CD4-positive, alpha-beta T cell treated with Interleukin-4 for 1 hour (primary cell): ENCODE measurements at places on chromosomes 16 and 17.

DNA sequence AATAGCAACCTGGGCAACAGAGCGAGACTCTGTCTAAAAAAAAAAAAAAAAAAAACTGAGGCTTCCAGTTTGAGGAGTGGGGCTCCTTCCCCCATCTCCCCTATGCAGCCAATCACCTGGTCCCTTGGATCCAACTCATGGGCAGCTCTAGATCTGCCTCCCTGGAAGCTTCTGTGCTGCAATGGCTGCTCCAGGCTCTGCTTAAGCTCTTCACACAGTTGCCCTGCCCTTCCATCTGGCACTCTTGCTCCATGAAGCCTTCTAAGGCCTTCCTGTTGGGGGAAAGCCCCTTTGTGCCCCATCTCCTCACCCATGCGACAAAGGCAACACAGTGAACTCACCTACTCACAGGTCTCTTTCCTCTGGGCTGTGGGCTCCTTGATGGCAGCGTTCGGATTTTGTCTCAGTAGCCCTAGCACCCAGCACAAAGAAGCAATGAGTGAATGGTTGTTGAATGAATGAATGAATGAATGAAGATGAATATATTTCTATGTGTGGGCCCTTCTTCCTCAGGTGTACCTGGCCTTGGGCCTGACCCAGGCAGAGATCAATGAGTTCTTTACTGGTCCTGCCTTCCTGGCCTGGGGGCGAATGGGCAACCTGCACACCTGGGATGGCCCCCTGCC is 1.9 kb downstream of the NAGLU start:
- no peak for DNase-seq

- peak; percentile 66 for DNase-seq
Observed at GRCh38 chr17:74369221-74369620, 1.9 kb downstream of the GPR142 start.

- DNase-seq = no peak
Observed at GRCh38 chr16:87729266-87729954, 36.4 kb downstream of the KLHDC4 start.

DNA sequence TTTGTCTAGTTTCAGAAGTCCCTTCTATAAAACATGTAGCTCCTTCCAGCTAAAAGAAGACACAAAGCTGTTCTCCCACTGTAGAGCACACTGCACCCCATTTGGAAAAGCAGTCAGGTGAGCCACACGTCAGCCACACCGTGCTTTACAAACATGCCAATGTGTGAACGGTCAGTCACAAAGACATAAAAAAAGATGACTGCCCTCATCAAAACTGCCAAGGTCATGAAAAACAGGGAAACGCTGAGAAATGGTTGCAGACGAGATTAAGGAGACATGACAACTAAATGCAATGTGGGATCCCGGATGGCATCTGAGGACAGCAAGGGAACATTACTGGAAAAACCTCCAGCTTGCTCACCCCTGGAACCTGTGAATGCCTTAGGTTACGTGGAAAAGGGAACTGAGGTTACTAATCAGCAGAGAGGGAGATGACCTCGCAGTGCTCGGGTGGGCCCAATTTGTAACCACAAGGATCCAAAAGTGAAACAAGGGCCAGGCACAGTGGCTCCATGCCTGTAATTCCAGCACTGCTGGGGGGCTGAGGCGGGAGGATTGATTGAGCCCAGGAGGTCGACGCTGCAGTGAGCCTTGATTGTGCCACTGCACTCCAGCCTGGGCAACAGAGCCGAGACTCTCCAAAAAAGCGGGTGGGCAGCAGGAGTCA is 8.1 kb downstream of the ANKRD11 start:
- no peak for DNase-seq

- DNase-seq = no peak
Observed at GRCh38 chr16:62638324-62638911, 602.2 kb upstream of the CDH8 start.

DNA sequence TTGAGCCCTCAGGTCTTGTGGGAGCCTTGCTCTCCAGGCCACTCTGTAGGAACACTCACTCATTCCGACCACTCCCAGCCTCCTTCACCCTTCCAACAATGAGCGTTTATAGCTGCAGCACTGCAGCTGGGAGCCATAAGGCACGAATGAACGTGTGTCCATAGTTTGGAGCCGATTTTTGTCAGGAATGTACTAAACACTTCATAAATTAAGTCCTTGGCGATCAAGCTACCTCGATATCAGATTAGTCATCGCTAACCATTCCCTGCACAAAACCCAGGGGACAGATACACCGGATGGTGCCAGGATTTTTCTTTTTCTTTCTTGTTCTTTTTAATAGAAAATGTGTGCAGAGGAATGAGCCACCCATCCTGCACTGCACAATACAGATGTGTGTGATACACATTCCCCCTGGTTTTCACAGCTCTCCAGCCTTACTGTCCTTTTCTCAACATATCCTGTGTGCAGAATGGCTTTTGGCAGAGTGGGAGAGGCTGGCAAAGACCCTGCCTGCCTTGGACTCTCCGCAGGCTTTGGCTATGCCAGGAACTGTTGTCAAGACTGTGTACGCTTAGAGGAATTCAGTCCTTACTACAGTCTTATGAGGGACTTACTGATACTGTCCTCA is 68.4 kb upstream of the ELAC2 start:
- no peak for DNase-seq

- no peak for DNase-seq
Observed at GRCh38 chr17:39647256-39647655, 10.3 kb downstream of the STARD3 start.

DNA sequence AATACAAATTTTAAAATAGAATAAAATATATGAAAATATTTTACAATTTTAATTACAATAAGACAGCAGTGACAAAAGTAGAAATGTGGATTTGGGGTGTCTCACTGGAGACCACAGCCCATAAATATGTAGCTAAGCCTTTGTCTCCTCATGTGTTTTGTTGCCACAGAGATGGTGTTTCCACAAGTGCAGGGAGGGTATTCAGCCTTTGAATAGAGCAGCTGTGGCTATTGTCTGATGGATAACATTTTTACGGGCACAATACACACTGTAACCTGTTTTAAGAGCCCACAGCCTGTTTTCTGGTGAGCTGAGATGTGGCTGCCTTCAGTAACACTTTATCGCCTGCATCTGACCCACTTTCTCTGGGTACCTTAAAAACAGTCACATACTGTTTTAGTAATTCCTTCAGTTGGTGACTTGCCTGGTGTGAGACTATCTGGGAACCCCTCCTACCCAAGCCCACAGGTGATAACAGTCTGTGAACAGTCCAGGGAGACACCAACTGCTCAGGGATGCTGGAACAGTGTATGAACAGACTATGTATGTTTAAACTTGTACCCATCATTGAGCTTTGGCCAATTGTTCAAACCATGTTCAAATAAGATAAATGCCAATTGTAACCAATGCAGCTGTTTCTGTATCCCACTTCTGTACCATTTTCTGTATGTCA is 7.8 kb upstream of the AHSP start:
- no peak for DNase-seq

GRCh38 chr16:69925311-69925710 is 25.8 kb upstream of the CLEC18A start:
- DNase-seq = no peak

- DNase-seq = no peak
Observed at GRCh38 chr16:2206420-2206779, 1.1 kb downstream of the MLST8 start.

- DNase-seq = no peak
Observed at GRCh38 chr17:80204626-80205468, 15.3 kb downstream of the SGSH start.

DNA sequence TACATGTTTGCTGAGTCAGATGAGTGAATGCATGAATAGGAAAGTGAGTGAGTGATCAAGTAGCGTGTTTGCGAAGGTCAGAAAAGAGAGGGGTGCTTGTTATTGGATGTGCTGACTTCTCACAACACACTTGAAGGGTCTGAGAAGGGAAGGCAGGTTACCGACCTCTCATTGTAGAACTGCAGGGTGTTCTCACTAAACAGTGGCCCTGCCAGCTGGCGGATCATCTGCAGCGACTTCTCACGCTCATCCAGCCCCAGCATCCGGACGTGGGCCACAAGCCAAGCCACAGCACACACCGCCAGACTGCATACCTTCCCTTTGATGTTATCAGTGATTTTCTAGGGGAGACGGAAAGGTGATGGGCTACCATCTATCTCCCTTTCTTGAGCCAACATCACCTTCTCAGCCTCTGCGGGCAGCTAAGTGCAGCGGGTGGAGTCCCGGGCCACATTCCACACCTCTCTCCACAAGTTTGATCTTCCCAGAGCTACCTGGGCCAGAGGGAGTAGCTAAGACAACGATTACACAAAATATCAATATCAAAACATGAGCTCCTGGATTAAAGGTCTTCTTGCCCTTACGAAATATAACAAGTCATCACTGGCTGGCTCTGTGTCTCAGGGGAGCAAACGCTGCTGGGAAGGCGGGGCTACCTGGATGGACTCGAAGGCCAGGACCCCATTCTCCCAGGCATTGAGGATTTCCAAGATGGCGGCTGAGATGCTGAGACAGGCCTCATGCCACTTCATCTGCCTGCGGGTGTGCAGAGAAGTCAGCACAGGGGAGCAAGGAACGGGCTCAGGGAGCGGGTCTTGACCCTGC is 11.0 kb downstream of the CSF3 start:
- peak; percentile 47 for DNase-seq

DNA sequence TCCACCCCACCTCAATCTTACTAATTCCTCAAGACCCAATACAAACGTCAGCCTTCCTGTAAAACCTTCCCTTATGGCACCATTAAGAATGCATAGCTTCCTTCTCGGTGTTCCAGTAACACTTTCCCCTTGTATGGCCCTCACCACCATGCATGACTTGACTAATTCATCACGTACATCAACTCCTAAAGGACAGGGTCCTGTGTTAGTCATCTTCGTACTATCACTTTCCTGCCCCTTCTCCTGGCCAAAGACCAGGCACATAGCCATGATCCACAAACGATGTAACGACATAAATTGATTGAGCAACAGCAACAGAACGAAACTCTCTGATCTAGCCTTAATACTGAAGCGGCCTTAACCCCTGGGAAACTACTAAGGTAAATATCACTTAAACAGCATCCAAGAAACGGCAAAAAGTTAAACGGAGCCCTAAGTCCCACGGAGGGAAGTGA is 612 bp downstream of the PSMD12 start:
- no peak for DNase-seq

- DNase-seq = no peak
Observed at GRCh38 chr17:46972346-46972745, 6.7 kb downstream of the RPRML start.

- DNase-seq = no peak
Observed at GRCh38 chr17:80825471-80826345, 165.9 kb upstream of the CHMP6 start.
